Activated T-cell treated with anti-CD3 and anti-CD28 coated beads for 24 hours (primary cell): ENCODE measurements at places on chromosomes 11 and 22.

DNA sequence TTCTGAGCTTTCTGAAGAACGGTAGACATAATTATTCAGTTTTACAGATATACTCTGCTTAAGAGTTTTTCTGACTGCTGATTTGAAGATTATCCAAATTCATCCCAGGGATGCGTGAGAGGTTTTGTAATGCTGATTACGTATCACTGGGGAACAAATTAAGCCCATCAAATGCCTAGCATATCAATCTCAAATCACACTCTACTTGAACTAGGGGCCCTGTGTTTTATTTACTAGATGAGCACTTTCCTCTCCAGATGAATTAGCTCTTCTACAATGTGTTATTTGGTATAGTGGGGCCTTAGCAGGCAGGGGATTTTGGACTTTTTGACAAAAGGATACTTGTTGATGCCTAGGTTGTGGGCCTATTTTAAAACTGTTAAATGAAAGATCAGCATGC, 177.9 kb downstream of the JRKL start:
- DNase-seq: no peak

GRCh38 chr22:24406322-24407277, 20.8 kb upstream of the ADORA2A start:
- DNase-seq: no peak

GRCh38 chr11:83713708-83714107, 427.5 kb upstream of the CCDC90B start:
- no peak for DNase-seq

GRCh38 chr22:19522190-19522880, 1.9 kb downstream of the CLDN5 start:
- no peak for DNase-seq

DNA sequence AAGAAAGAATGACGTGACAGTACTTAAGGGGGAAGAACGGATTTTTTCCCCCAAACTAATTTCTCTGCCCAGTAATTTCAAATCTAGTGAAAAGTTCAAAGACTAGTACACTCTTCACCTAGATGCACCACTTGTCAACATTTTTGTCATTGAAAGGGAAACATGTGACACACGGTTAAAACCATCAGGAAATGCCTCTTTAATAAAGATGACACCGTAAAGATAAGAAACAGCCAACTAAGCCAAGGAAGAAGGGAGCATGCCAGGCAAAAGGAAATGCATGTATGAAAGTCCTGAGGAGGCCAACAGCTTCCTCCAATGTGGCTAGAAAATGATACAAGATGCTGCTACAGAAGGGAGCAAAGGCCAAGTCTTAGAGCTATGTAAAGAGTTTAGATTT, 49.4 kb downstream of the RSF1 start:
- no peak for DNase-seq

DNA sequence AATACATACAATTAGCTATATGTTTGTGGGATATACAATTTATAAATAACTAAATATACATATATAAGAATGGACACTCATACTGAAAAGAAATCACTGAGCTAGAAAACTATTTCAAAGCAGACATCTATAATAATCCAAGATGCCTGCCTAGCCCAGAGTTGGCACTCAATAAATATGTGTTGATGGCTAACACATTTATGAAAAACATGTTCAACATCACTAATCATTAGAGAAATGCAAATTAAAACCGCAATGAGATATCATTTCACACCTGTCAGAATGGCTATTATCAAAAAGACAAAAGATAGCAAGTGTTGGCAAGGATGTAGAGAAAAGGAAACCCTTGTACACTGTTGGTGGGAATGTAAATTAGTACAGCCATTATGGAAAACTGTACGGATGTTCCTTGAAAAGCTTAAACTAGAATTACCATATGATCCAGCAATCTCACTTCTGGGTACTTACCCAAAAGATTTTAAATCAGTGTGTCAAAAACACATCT, 29.8 kb downstream of the POU2AF1 start:
- DNase-seq: no peak
